ENCODE measurements at places on chromosomes 2 and 18.

DNA sequence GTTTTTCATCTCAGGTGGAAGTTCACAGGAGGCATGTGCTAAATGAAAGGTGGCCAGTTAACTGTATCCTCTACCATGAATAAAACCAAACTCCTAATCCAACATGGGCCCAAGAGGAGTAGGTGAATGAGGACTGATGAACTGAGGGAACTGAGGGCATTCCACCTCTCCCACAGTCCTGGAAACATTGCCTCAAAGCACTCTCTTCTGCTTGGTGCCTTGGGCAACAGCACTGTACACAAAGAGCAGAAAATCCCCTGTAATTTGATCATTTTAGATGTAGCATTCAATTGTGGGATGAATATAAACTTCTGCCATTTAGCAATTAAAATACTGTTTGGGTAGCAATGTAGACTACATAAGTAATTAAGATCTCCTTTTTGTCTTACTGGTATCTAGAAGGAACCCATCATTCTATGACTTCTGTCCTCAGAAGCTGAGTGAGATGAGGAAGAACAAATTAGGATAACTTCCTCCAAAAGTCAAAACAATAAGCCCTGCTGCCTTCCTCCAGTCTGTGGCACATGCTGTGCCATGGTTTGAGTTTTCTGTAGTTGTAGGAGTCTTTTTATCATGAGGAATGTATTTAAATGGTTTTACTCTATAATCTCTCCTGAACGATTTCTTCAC, 86.7 kb upstream of the ZEB2 start:
- no peak for DNase-seq

- DNase-seq, result no peak
Observed at GRCh38 chr2:107634172-107634571, 192.5 kb upstream of the RGPD4 start.

- DNase-seq, result no peak
Observed at GRCh38 chr2:219149667-219150066, 10.9 kb downstream of the NHEJ1 start.

DNA sequence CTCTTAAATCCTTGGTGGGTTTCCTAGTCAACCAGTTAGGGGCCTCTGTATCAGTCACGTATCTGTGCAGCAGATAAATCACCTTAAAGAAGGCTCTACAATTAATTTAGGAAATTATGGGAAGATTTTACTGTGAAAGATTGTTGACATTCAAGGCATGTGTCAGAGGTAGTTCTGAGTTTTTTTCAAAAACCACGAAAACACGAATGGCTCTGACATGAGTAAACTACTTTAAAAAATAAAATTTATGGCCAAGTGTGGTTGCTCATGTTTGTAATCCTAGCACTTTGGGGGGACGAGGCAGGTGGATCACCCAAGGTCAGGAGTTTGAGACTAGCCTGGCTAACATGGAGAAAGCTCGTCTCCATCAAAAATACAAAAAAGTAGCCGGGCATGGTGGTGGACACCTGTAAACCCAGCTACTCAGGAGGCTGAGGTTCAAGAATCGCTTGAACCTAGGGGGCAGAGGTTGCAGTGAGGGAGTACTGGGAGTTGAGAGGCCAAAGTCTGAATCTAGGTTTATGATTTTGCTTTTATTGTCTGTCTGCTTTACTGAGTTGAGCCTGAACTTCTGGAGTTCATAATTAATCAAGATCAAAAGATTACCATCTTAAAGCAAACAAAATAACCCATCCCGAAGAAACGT, 77.1 kb downstream of the SPRED2 start:
- DNase-seq, result no peak

DNA sequence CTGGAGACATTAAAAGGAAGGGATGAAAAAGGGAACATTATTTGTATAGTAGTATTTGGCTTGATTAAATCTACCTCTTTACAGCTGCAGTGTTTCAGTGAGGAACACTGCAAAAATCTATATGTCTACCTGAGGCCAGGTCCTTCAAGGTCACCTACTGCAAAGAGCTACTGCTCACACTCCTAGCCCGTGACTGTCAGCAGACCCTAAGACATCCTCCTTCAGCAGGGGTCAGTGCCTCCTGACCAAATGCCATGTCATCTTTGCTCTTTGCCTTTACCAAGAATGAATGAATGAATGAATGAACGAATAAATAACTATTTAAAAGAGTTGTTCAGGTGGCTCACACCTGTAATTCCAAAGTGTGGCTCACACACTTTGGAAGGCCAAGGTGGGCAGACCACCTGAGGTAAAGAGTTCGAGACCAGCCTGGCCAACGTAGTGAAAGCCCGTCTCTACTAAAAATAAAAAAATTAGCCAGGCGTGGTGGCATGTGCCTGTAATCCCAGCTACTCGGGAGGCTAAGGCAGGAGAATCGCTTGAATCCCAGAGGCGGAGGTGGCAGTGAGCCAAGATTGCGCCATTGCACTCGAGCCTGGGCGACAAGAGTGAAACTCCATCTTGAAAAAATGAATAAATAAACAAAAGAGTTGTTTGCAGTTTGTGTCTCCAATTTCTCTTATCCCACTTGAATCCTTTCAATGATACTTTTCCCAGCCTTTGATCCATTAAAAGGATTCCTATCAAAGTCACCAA, 84.3 kb upstream of the GRB14 start:
- DNase-seq, result no peak

DNA sequence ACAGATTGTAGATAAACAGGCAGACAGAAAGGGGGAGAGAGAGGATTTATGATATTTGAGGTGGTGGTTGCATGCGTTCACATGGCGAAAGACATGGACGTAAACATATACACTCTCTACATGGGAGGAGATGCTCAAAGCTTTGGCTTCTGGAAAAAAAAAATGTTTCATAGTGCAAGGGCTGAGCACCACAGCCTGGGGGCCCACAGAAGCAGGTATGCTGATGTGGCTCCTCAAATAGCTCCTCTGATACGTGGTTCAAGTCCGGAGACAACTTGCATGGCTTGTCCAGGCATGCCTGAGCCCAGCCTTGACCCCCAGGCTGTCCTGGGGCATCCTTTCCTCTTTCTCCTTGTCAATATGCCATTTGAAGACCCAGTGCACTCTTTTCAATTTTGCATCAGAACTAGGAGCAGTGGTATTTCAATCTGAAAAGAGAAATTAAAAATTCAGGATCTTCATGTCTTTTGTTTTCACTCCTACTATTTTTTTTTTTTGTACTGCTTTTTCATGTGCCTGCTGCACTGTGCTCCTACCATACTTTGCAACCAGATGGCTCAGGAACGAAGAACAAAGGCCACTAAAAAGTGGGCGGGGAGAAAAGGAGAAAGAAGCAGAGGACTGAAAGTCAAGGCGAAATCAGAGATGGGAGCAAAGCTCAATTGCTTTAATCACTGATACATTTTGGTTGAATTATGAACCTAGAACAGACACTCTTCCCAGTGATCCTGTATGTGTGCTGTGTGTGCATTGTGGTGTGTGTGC, 495.7 kb upstream of the TCF4 start:
- no peak for DNase-seq

- no peak for DNase-seq
Observed at GRCh38 chr18:56517196-56517595, 121.2 kb downstream of the TXNL1 start.

DNA sequence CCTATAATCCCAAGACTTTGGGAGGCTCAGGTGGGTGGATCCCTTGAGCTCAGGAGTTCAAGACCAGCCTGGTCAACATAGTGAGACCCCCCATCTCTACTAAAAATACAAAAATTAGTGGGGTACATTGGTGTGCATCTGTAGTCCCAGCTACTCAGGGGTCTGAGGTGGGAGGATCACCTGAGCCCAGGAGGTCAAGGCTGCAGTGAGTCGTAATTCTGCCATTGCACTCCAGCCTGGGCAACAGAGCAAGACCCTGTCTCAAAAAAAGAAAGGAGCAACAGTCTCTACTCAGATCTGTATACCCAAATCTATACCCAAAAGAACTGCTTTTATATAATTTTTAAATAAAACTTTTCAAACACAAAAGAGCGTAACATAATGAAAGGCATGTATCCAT, 5.5 kb upstream of the HSBP1L1 start:
- no peak for DNase-seq

DNA sequence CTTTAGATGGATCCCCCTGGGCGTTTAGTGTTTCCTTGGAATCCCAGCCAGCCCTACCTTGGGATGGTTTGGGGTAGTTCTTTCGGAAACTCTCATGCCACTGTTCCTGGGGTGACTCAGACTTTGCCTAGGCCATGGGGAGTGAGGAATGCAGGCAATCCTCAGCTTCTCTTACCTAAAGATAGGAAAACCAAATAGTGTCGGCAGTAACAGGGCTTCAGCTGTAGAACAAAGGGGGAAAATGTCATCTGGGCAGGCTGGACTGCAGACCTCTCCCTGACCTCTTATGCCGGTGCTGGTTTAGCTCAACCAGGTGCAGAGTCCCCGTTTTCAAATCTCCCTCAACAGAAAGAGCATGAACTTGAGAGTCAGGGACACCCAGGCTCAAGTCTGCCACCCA, 252.1 kb downstream of the TSN start:
- DNase-seq, result no peak

DNA sequence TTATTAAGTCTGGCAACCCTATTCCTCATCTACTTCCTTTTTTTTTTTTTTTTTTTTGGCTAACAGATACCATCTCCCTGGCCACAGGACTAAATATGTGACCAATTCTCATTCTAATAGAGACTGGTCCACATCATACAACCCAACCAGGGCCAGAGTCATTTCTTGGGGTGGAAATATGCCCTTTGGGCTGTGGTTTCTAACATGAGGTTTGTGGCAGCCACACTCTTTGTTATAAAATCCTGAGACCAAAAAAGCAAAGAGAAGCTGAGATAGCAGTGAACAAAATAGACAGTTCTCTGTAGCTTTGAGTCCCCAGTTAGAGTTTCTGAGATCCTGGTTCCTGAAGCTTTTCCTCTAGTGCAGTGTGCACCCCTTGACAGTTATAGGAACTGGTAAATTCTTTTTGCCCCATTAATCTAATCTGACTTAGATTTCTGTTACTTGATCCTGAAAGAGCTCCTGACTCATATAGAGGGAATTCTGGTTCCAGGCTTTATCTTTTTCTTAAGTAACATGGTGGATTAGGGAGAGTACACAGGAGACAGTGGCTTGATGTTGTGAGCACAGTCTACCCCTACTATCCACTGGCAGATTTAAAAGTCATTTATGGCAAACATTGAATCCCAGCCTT, 86.8 kb downstream of the MAIP1 start:
- DNase-seq, result no peak

- no peak for DNase-seq
Observed at GRCh38 chr2:197259470-197259999, 51.0 kb downstream of the ANKRD44 start.

DNA sequence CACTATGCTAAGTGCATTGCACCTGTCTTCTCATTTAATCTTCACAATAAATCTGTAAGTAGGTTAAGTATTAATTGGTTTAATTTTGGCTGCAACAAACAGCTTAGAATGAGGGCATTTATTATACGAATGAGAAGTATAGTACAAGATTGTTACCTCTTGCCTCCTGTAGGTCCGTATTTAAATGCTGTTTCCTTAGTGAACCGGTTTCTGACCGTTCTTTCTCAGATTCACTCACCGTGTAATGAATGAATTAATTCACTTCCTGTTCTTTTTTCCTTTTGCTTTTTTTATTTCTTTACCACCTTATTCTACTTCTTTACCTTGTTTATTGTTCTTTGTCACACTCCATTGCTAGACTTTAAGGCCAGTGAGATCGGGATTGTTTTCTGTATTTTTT, 153.8 kb upstream of the RASGRP3 start:
- DNase-seq, result no peak

DNA sequence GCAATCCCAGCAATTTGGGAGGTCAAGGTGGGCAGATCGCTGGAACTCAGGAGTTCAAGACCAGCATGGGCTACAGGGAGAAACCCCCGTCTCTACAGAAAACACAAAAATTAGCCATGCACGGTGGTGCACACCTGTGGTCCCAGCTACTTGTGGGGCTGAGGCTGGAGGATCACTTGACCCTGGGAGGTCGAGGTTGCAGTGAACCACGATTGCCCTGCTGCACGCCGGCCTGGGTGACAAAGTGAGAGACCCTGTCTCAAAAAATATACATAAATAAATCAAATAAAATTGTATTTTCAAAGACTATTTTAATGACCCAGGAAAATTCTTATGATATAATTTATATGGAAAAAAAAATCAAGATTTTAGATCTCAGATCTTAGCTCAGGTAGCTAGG, 191.5 kb downstream of the ZFP36L2 start:
- DNase-seq, result no peak

- DNase-seq, result no peak
Observed at GRCh38 chr2:67083951-67084350, 313.2 kb upstream of the ETAA1 start.

GRCh38 chr18:35835833-35836232, 136.6 kb upstream of the RMP24 start:
- no peak for DNase-seq

DNA sequence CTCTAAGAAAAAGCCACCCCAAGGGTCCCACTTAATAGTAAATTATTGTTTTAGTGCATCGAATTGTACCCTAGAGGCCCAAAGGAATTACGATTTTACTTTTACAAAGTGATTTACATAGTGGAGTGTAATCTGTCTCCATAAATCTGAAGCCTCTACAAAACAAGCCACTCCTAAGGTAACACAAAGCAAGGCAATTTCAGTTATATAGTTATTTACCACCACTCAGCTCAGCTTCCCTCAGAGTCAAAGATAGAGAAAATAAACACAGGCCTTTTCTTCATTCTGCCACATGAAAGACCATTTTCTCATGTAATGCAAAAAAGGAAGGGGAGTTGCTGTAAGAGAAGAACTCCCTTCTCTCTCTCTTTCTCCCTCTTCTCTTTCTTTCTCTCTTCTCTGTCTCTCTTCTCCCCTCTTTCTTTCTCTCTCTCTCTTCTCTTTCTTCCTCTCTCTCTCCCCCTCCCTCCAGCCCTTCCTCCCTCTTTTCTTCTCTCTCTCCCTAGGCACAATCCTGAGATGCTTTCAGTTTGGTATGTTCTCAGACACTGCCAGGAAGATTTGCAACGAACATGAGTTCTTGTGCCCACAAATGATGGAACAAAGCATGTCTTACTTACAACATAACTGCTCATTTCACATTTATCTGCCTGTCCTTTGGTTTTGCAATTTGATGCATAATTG, 264.5 kb downstream of the BCL2 start:
- no peak for DNase-seq

DNA sequence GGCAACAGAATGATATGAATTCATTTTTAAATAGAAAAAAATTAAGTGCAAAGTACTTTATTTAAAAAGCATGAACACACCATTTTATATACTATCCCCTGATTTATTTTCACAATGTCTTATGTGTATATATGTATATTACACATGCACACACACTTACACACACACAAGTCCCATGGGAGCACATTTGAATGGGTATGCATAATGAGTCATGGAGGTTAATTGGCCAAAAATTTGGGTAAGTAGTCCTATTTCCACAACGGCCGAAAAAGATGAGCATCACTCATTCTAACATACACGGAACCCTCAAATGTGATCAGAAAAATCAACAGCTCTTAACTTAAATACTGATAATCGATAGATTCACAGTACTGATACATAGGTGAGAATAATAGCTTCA, 97.4 kb upstream of the NABP1 start:
- no peak for DNase-seq

DNA sequence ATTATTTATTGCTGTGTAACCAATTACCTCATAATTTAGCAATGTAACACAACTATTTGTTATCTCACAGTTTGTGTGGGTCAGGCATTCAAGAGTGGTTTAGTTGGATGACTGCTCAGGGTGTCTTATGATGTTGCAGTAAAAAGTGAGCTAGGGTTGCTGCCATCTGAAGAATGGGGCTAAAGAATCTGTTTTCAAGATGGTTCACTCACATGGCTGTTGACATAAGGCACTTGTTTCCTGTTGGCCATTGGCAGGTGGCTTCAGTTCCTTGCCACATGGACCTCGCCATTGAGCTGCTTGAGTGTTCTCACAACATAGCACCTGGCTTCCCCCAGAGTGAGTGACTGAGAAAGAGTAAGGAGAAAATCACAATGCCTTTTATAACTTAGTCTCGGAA, 123.2 kb downstream of the TMEM17 start:
- DNase-seq, result peak; percentile 87

All from epithelial cell of proximal tubule (primary cell).